HS-27A (cell line): ENCODE measurements at places on chromosomes 16 and 17.

DNA sequence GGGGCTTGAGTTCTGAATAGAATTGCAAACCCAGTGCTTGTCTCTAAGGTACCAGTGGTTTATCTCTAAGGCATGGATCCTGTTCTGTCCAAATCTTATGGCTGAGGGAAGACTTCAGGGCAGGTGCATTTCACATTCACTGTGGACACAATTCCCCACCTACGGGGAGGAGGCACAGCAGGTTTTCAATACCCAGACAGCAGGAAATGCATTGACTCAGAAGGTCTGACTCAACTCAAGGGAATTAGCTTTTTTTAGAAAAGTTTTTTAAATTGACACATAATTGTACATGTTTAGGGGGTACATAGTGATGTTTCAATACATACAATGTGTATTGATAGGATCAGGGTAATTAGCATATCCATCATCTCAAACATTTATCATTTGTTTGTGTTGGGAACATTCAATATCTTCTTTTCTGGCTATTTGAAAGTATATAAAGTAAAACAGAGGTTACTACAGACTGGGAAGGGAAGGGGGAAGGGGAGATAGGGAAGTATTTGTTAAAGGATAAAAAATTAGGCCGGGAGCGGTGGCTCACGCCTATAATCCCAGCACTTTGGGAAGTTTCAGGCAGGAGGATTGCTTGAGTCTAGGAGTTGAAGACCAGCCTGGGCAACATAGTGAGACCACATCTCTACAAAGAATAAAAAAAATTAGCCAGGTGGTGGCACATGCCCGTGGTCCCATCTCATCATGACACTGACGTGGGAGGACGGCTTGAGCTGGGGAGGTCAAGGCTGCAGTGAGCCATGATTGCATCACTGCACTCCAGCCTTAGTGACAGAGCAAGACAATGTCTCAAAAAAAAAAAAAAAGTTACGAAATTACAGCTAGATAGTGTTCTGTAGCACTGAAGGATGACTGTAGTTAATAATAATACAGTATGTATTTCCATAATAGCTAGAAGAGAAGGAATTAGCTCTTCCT lies 54.9 kb downstream of the RGS9 start:
- DNase-seq, result peak; percentile 47

DNA sequence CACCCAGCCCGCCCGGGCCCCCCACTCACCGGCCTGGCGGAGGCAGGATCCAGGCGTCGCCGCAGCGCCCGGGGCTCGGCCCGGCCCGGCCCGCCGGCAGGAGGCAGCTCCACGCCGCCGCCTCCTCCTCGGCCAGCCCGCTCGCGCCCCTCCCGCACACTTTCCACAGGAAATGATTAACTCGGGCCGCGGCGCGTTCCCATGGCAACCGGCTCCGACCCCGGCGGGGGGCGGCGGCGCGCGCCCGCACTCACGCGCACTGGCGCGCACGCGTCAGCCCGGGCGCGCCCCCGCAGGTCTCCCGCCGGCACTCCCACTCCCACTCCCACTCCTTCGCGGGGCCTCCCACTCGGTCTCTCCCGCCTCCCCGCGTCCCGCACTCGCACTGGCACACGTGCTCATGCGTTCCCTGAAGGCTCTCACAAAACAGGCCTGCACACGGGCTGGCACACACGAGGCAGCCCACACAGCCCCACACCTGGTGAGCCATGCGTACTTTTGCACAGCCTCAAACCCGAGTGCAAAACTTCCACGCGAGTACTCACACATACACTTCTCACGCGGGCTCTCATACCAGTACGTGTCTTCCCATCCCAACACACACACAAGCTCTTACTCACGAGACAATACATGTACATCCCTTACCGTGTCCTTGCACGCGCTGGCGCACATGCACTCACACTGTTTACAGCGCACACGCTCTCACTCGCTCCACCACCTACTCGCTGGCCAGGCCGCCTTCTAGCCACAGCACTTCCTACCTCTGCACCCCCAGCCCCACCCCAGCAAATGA lies at the start of gene KIFC3:
Gene KIFC3 (minus strand): TSS at position 151 of the 793 bp plus-strand sequence. CDS start 4,248 bp downstream, outside the sequence.
- DNase-seq, result no peak

DNA sequence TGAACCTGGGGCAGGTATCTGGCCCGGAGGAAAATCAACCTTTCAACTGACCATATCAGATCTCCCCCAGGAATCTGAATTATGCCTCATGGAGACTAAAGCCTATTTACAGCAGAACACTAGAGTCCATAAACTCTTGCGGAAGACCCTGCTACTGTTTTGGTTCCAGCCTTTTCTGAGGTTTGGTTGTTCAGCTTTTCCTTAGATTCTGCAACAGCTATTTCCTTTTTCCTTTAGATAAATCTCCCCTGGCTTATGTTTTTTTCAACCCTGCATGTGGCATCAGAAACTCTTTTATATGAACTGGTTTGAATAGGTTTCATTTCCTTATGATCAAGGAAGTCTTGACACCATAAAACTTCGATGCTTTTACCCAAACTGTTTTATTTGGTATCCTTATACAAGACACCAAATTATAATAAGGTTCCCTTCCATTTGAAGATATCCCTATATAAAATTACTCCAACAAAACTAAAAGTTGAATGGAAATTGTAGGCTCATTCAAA lies 13.1 kb downstream of the SPOP start:
- no peak for DNase-seq

DNA sequence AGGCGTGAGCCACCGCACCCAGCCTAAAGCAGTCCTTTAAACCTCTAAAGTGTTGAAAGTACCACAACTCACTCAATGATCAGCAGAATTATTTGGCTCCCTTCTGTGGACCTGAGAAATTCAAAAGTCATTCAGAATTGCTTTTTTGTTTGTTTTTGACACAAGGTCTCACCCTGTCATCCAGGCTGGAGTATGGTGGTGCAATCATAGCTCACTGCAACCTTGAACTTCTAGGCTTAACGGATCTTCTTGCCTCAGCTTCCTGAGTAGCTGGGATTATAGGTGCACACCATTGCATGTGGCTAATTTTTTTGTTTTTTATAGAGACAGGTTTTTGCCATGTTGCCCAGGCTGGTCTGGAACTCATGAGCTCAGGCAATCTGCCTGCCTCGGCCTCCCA lies 44.3 kb downstream of the TRAF4 start:
- DNase-seq, result no peak
